ENCODE measurements at places on chromosomes 11 and 22. TPM values are rescaled to one million over a fixed set of nuclear protein-coding genes. Genes with fewer than 3 reads are reported as not detected.

DNA sequence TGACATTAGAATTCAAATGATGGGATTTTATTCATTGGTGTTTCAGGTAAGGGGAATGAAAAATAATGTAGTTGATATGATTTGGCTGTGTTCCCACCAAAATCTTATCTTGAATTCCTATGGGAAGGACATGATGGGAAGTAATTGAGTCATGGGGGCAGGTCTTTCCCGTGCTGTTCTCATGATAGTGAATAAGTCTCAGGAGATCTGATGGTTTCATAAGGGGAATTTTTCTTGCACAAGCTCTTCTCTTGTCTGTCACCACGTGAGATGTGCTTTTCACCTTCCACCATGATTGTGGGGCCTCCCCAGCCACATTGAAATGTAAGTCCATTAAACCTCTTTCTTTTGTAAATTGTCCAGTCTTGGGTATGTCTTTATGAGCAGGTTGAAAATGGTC, 268.6 kb upstream of the CHORDC1 start:
- DNase-seq: no peak

- DNase-seq: no peak
Measured at GRCh38 chr11:125939081-125939521, 6.7 kb upstream of the VSIG10L2 start.

DNA sequence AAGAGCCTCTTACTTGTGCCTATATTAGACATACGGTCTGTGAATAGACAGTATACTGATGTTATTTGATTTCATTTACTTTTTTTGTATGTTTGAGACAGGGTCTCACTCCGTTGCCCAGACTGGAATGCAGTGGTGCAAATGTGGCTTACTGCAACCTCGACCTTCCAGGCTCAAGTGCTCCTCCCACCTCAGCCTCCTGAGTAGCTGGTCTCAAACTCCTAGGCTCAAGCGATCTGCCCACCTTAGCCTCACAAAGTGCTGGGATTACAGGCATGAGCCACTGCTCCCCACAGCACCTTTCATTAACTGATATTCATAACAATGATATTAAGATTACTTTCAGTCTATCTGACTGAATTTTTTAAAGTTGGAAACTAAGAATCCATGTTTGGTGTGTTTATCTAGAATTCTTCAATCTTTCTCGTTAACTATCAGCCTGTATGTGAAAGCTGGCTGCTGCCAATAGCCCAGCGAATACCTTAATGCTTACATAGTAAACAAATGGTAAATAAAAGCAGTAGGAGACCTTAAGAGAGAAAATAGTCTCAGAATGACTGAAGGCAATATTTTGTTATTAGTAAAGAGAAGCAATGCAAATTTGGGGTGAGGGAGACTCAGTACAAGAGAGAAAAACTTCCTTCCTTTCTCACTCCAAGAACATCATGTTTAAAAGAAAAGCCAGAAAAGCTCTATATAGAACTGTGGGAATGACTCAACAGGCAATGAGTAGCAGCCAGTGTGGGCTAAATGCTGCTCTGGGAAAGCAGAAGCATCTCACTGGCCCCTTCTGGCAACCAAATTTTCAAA, 101.9 kb downstream of the MRTFA start:
- DNase-seq: no peak

DNA sequence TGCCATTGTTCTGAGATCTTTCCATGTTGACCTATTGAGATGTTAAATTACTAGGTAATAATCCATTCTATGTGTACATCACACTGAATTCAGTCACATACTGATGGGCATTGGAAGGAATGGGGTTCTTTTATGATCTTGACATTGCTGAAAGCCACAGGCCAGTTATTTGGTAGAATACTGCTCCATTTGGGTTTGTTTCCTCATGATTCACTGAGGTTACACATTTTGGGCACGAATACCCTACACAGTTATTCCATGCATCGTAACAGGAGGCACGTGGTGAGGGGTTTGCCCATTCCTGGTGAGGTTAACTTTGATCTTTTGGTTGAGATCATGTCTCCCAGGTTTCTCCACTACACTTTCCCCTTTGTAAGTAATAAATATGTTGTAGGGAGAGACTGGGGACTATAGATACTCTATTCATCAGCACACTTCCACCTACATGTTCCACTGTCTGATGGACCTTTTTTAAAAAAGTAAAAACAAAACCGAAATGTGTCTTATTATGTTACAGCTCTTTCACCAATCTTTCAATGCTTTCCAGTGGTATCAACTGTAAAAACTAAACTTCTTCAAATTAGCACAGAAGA, 12.0 kb upstream of the FOLR1 start:
- no peak for DNase-seq

DNA sequence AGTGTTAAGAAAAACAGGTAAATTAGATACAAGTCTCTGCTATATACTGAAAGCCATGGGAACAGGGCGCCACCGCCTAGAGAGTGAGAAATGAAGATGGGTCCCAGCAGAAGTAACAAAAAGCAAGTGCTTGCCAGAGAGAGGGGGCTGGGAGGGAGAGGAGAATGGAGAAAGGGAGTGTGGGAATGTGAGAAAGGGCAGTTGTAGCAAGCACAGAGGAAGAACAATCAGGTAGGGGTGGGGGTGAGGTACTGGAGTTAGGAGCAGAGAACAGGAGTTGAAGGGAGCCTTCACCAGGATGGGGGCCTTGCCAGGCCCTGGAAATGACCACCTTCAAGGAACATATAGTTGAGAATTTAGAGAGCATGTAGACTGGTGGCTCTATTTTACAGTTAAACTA, 66.8 kb downstream of the TCF20 start:
- DNase-seq: no peak

GRCh38 chr11:113549611-113550578, 74.7 kb upstream of the DRD2 start:
- DNase-seq: no peak

DNA sequence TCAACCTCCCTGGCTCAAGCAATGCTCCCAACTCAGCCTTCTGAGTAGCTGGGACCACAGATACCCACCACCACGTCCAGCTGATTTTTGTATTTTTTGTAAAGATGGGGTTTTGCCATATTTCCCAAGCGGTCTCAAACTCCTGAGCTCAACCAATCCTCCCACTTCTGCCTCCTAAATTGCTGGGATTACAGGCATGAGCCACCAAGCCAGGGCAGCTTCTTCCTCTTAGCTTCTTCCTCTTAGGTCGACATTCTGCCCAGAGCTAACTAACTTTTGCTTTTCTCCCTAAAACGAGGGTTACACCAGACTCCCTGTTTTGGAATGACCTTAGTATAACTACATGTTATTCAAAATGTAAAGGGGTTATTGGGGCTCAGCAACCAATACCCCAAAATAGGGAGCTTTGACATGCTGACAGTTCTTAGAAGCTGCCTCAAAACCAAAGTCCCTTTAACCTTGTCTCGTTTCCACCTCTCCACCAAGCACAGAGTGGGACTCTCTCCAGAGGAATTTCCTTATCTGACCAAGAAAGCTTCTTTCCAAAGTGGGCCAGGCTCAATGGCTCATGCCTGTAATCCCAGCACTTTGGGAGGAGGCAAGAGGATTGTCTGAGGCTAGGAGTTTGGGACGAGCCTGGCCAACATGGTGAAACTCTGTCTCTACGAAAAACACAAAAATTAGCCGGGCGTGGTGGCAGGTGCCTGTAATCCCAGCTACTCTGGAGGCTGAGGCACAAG, 7.0 kb downstream of the HPS5 start:
- DNase-seq: no peak

DNA sequence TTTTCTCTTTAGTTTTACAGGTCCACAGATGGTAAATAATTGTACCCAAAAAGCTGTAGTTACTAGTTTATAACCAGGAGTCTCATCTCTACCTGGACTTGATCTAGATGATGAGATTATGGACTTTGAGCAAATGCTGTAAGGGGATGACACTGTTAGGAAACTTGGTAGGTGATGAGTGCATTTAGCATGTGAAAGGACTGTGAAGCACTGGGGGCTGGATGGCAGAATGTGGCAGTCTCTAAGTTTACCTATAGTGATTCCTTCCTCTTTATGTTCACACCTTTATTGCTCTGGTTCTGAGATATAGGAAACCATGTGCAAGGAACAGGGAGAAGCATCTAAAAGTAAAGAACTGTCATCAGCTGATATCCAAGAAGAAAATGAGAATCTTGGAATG, 230.7 kb upstream of the CHORDC1 start:
- no peak for DNase-seq

DNA sequence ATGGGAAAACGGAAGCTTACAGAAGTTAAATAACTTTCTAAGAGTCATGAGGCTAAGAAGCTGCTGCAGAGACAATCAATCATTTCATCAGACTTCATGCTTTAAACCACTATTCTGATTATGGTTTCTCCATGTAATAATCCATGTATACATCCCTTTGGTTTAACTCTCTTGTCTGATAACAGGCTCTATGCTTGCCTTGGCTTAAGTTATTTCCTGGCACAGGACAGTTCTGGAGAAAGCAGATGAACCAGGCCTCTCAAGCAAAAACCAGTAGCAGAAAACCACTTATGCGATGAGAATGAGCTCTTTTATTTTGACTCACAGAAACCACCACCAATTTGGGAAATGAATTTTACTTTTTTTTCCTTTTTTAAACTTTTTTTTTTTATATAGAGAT, 6.5 kb upstream of the PCF11 start:
- DNase-seq: no peak

GRCh38 chr22:29244785-29245625, 22.8 kb downstream of the RHBDD3 start:
- DNase-seq: no peak

DNA sequence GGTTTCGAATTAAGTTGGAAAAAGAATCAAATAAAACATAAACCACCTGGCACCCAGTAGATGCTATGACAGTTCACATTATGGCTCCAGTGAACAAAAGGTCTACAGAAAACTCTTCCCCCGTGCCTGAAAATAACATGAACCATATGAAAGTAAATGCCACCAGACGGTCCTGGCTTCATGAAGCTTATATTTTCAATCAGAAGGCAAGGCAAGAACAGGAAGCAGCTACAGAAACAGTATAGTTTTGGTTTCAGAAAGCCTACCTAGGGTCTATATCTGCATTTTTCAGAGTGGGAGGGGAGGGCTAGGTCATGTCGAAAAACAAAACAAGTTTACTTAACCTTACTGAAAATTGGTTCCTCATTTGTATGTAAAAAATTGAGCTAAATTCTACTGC, 9.8 kb downstream of the RAB30 start:
- DNase-seq: no peak

- DNase-seq: no peak
Measured at GRCh38 chr11:120326228-120326627, 1.1 kb downstream of the TLCD5 start.

DNA sequence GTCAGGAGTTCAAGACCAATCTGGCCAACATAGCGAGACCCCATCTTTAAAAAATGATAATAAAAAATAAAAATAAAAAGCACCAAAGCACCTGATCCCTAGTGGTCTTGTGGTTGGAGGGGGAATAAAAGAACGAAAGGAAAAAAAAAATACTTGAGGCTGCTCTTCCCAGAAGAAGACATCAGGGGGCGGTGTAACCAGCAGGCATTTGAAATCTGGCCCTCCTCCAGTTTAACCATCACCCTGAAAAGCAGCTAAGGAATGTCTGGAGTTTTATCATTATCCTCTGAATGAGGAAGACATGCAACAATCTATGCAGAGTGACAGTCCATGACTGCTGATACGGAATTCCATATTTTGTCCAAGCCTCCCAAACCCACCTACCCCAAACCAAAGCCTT, 5.6 kb upstream of the KCTD17 start:
- peak; percentile 51 for DNase-seq

GRCh38 chr11:73267122-73267846, 4.9 kb upstream of the P2RY6 start:
- no peak for DNase-seq

Gene LRRC55
- total RNA-seq: under 0.01 TPM

Gene NLRP14
- total RNA-seq: not detected

Gene APOBEC3F
- total RNA-seq: 4.4 TPM

Gene METTL15
- 6.9 TPM for total RNA-seq

All from lung microvascular endothelial cell (primary cell).